Naive thymus-derived CD8-positive, alpha-beta T cell (primary cell): ENCODE measurements at places on chromosomes 1 and 21. TPM values are rescaled to one million over a fixed set of nuclear protein-coding genes. Genes with fewer than 3 reads are reported as not detected.

DNA sequence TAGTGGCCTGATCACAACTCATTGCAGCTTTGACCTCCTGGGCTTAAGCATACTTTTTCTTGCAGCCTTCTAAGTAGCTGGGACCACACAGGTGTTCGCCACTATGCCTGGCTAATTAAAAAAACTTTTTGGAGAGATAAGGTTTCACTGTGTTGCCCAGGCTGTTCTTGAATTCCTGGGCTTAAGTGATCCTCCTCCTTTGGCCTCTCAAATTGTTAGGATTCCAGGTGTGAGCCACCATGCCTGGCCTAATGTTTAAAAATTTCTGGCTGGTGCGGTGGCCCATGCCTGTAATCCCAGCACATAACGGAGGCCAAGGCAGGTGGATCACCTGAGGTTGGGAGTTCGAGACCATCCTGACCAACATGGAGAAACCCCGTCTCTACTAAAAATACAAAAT lies 24.4 kb downstream of the YTHDF2 start:
- peaks cover 18% of the 10 kb centered on the region for H3K4me1 ChIP-seq
- H3K4me3 ChIP-seq = no peak overlapping the region
- DNase-seq = no peak
- no peak overlapping the region for H3K27ac ChIP-seq

DNA sequence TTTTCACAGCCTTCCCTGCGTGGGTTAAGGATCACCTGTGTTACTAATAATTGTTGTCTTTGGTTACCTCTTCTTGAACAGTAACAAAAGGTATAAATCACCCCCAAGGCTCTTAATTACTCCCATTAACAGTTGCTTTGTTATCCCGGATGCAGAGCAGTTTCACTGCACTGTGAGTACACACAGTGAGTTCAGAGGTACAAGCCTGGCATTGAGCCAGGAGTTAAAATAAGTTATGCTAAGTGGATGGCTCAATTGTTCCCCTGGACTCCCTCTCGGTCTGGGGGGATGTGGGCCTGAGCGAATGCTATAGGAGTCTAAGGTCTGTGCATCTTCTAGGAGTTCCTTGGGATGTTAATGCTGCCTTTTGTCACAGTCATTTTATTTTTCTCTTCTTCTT lies 258.3 kb downstream of the ATG4C start:
- no peak overlapping the region for H3K27ac ChIP-seq
- DNase-seq = no peak
- no peaks in the 10 kb centered on the region for H3K27me3 ChIP-seq
- no peaks in the 10 kb centered on the region for H3K36me3 ChIP-seq
- no peaks in the 10 kb centered on the region for H3K4me1 ChIP-seq

- DNase-seq = peak; percentile 20
- H3K27ac ChIP-seq = no peak overlapping the region
- peaks cover 21% of the 10 kb centered on the region for H3K4me1 ChIP-seq
- H3K4me3 ChIP-seq = no peak overlapping the region
Measured at GRCh38 chr1:150235294-150235851, 539 bp downstream of the ANP32E start.

DNA sequence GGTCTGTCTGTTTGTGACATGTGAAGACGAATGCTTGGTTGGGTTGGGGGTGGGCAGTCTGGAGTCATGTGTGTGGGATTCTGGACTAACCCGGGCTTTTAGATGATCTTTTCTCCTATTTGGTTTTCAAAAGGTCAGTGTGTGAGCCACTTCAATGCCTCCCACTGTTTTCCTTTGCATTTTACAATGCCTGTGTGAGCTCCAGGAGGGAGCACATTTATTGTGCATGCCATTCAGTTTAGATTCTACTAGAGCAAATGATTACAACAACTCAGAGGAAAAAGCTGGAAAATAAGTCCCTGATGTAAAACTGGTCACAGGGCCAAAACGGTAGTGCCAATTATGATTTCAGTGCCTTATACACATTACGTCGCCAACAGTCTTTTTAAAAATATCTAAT lies 90.9 kb downstream of the LYPLAL1 start:
- H3K4me1 ChIP-seq = no peaks in the 10 kb centered on the region
- H3K27me3 ChIP-seq = no peaks in the 10 kb centered on the region
- H3K36me3 ChIP-seq = peaks cover 5% of the 10 kb centered on the region
- no peak overlapping the region for H3K27ac ChIP-seq
- no peak overlapping the region for H3K4me3 ChIP-seq
- DNase-seq = no peak

Gene SAMD11
- total RNA-seq = not detected

- peaks cover 45% of the 10 kb centered on the region for H3K36me3 ChIP-seq
- no peaks in the 10 kb centered on the region for H3K27me3 ChIP-seq
- no peak for DNase-seq
- H3K4me1 ChIP-seq = peaks cover 3% of the 10 kb centered on the region
- no peak overlapping the region for H3K4me3 ChIP-seq
Measured at GRCh38 chr1:119188926-119189325, 48.5 kb upstream of the WARS2 start.

Gene TFF1
- total RNA-seq = not detected

- no peak for DNase-seq
- no peaks in the 10 kb centered on the region for H3K36me3 ChIP-seq
- no peaks in the 10 kb centered on the region for H3K27me3 ChIP-seq
Measured at GRCh38 chr1:50631161-50631560, 207.9 kb upstream of the DMRTA2 start.

DNA sequence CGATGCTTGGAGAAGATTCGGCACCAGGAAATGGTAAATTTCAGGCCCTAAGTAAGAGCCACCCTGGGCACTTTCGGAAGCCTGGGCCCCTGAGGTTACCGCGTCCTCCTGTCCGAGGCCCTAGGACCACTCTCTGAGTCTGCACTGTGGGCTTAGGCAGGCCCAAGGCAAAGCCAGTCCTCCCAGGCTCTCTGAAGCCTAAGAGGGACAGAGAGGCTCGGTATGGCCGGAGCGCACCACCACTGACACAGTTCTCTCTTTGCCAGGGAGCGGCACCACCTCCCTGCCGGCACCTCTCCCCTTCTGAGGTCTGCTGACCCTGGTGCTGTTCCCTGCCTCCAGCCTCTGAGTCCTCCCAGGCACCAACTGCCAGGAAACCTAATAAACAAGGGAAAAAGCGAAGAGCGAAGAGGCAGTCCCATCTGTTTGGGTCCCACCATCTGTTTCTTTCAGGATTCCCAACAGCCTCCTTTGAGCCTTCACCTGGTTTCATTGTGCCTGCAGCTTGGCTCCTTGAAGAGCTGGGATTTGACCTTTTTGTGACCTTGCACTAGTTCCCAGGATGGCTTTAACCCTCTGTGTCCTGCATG lies 57.7 kb downstream of the VWA5B1 start:
- DNase-seq = no peak
- no peak overlapping the region for H3K27ac ChIP-seq
- peaks cover 8% of the 10 kb centered on the region for H3K36me3 ChIP-seq

- H3K27me3 ChIP-seq = no peaks in the 10 kb centered on the region
- H3K4me3 ChIP-seq = no peak overlapping the region
- no peak for DNase-seq
- no peaks in the 10 kb centered on the region for H3K36me3 ChIP-seq
Measured at GRCh38 chr21:34909492-34910292, 139.4 kb downstream of the RUNX1 start.

DNA sequence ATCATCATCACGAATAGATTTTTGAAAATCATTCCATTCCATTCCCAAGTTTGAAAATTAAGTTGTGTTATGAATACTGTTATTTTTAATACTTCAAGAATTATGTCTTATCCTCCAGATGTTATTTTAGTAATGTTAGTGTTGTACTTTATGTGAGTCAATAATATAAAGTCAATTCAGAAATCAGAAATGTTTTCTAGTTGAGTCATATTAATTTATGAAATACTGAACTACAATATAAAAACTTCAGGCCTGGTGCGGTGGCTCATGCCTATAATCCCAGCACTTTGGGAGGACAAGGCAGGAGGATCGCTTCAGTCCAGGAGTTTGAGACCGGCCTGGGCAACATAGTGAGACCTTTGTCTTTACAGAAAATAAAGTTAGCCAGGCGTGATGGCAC lies 38.4 kb upstream of the GPR25 start:
- DNase-seq = no peak
- no peak overlapping the region for H3K27ac ChIP-seq
- peaks cover 9% of the 10 kb centered on the region for H3K36me3 ChIP-seq
- H3K4me1 ChIP-seq = no peaks in the 10 kb centered on the region

Gene CACNA1S
- total RNA-seq = not detected

DNA sequence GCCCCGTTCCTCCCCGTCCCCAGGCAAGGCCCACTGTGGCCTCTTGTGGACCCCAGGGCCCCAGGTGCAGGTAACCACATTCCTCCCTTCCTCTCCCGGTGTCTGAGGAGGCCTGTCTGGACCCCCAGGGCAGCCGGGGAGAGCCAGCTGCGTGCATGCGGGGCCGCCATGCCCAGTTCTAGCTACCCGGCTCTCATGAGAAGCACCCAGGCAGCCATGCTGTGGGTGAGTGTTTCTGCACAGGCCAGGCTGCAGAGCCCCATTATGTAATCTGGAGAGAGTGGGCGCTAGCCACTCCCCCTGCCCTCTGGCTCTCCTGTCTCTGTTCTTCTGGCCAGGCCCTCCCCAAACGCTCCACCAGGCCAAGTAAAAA lies 18.4 kb upstream of the PLEKHG5 start:
- H3K4me1 ChIP-seq = no peaks in the 10 kb centered on the region
- H3K27ac ChIP-seq = no peak overlapping the region
- H3K27me3 ChIP-seq = peaks cover 9% of the 10 kb centered on the region
- H3K36me3 ChIP-seq = no peaks in the 10 kb centered on the region
- H3K4me3 ChIP-seq = no peak overlapping the region

- H3K36me3 ChIP-seq = no peaks in the 10 kb centered on the region
- no peak overlapping the region for H3K27ac ChIP-seq
- no peaks in the 10 kb centered on the region for H3K27me3 ChIP-seq
Measured at GRCh38 chr1:95966866-95967265, 732.9 kb downstream of the RWDD3 start.
